ENCODE measurements at places on chromosomes 5 and 9.

GRCh38 chr5:142283304-142283703 lies 41.5 kb downstream of the SPRY4 start:
- no peak for DNase-seq

DNA sequence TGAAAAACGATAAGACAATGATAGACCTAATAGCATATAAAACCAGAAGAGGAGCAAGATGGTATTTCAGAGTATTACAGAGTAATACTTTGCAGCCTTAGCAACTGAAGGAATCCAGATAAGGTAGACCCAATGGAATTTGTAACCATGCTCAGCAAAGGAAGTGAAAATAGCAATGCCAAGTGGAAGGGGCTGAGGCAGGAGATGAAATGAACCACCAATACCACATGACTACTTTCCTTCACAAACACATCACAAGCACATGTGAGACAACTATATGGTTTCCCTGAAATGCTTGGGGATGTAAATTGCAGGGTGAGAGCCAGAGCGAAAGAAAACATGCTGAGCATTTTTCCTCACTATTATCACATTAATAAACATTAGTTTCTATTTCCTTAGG lies 79.8 kb upstream of the MELK start:
- DNase-seq = no peak

GRCh38 chr9:122329597-122329996 lies 41.2 kb upstream of the PTGS1 start:
- no peak for DNase-seq

- peak; percentile 41 for DNase-seq
Measured at GRCh38 chr9:38423273-38423972, 831 bp downstream of the IGFBPL1 start.

DNA sequence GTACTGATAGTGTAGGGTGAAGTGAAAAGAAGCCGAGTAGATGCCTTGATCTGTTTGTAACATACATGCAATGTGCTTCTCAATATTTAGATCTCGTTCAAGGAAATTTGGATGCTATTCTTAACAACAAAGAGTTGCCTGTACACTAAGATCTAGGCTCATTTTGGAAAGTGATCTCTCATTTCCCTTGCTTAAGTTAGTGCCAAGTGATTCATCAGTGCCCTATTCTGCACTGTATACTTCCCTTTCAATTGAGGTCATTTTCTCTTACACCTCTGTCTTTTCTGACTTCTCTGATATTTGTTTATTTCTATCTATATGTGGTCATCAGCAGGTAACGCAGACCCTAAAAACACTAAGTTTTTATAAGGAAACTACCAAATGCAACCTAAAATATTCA lies 528.6 kb upstream of the PTPRD start:
- no peak for DNase-seq

DNA sequence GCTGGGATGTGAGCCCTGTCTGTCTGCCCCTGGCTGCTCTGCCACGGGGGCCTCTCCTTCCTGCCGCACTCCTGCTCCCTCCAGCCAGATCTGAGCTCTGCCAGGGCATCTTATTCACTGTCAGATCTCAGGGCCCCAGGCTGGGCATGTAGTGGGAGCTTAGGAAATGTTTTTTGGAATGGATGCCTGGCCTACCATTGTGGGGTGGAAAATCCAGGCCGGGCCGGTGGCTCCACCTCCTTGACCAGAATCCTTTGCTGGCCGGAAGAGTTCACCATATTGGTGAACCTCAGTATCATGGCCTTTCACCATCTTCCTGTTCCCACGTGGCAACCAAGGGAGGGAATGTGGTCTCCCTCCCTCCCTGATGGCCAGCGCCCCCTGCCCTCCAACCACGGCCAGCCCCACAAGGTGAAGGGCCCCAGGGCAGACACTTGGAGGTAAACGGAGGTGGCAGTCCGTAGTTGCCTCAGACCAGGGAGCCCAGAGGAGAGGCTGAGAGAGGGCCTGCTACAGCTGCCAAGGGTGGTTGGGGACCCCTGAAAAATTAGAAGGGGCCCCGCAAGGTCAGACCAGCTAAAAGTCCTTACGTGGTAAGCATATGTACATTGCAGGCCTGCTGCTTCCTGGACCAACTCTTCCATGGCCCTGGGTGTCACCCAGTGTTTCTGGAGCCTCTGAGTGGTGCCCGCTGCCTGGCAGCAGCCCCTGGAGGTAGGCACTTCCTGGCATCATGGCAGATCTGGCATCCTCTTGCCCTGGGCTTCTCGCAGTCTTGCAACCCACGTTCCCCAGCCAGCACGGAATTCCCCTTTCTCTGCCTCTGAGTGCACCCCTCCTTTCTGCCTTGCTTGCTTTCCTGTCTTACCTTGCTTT lies 153.3 kb downstream of the RGS3 start:
- DNase-seq = no peak

- no peak for DNase-seq
Measured at GRCh38 chr5:173940269-173940668, 48.7 kb upstream of the C5orf47 start.

Measured in DMS79 (cell line).